ENCODE measurements at places on chromosomes 3 and 15.

DNA sequence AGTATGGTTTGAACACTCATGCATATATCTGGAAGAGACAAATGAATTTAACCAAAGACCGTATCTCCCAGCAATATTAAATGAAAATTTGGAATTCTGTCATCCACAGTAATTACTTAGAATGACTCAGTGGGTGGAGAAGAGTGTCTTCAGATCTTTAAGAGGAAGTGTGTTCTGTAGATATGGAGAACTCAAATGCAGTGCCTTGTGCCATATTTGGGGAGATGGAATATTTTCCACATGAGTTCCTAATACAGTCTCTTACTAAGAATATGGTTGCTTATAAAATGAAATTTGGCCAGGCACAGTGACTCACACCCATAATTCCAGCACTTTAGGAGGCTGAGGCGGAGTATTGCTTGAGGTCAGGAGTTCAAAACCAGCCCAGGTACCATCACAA, 40.5 kb downstream of the ANO10 start:
- DNase-seq, result no peak

DNA sequence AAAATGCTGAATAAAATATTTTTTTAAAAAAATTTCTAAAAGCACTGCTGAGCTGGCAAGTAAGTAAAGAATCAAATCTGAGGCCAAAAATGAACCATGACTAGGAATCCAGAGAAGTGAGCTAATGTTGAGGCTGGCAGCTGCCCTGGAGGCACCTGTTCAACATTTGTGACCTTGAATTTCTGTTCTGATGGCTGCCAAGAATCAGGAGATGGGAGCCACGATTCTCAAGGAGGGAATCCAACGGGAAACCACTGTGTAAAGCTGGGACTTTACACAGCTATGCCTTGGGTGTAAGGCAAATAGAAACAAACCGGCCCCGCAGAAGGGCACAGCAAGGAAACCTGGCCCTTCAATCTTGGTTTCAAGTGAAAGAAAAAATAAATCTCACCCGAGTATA, 22.7 kb downstream of the HEG1 start:
- DNase-seq, result no peak

GRCh38 chr3:5442106-5442785, 254.7 kb downstream of the EDEM1 start:
- DNase-seq, result peak; percentile 12

- DNase-seq, result no peak
These were observed 8.5 kb downstream of the UQCC5 start for GRCh38 chr3:52544937-52545336.

DNA sequence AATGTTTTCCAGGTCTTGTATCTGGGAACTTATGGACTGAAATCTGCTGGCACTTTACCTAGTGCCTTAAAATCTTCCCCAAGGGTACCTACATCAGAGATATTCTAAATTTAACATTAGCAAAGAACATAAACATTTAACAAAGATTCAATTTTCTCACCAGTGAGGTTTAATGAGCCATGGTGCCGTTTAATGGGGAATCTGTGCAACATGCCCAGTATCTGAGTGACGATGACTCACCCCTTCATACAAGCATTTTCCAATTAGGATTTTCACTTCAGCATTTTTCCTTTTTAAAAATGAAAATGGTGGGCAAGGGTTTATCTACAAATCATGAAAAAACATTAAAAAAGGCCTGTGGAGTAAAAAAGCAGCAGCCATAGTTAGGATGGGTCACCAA, 189.4 kb downstream of the SLC9A9 start:
- peak; percentile 51 for DNase-seq

DNA sequence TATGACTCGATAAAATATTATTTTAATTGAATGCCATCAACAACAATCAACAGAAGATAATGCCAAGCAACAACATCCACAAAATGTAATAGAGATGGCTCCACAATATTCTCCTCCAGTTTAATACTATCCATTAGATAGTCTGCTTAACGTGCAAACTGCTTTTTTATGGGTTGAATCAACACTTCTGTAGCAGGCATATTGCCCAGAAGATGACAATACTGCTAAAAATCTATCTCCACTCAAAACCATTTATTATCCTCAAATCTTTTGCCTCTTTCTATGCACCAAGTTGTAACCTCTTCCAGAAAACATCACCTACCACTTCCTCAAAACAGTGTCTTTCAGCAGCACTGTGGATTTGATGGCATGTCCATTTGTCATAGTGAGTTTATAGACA, 295.7 kb upstream of the LMCD1 start:
- DNase-seq, result no peak

GRCh38 chr3:43497905-43498365, 123.9 kb downstream of the ANO10 start:
- DNase-seq, result peak; percentile 57

DNA sequence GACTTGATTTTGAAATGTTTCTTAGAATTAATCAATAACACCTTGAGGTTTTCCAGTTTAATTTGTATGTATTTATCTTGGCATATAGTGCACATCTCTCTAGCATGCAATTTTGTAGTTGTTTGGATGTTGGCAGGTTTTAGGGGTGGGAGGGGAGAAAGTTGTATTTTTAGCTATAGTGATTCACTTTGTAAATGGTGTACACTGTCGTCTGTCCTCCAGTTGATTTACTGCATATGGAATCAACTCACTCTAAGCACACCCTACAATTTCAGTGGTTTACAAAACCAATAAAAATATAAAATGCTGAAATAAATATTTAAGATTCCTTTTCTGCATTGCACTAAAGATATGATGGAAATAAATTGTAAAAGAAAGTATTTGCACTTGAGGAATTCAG, 199.1 kb downstream of the CDIN1 start:
- peak; percentile 22 for DNase-seq

GRCh38 chr3:15983232-15983631, 185.5 kb upstream of the ANKRD28 start:
- DNase-seq, result peak; percentile 58

GRCh38 chr15:40282147-40282868, 556 bp downstream of the ANKRD63 start:
- DNase-seq, result no peak

DNA sequence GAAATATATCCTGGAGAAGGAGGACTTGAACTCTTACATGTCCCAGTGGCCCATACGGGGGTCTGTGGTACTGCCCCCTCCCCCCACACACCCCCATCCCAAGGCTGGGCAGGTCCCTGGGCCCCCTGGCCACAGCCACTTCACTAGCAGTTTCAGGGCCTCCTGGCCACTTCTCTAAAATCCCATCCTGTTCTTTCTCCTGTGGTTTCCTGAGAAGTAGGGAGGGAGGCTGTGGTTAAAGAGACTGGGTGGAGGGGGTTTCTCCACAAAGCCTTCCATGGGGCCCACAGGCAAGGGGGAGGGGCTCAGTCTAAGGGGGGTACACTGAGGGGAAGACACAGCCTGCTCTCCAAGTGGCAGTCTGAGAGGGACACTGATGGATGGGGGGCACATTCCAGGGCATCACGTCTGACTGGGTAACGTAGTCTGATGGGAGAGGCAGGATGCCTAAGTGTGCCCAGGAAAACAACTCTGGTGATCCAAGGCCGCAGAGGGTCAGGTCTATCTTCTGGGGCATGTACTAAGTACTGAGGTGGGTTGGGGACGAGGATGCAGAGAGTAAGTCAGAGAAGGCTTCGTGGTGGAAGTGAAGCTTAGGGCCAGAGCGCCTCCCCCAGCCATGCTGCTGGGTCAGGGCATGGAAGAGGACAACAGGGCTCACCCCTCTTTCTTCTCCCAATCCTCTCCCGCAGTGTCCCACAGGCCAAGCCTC, 48.0 kb upstream of the C15orf39 start:
- no peak for DNase-seq

DNA sequence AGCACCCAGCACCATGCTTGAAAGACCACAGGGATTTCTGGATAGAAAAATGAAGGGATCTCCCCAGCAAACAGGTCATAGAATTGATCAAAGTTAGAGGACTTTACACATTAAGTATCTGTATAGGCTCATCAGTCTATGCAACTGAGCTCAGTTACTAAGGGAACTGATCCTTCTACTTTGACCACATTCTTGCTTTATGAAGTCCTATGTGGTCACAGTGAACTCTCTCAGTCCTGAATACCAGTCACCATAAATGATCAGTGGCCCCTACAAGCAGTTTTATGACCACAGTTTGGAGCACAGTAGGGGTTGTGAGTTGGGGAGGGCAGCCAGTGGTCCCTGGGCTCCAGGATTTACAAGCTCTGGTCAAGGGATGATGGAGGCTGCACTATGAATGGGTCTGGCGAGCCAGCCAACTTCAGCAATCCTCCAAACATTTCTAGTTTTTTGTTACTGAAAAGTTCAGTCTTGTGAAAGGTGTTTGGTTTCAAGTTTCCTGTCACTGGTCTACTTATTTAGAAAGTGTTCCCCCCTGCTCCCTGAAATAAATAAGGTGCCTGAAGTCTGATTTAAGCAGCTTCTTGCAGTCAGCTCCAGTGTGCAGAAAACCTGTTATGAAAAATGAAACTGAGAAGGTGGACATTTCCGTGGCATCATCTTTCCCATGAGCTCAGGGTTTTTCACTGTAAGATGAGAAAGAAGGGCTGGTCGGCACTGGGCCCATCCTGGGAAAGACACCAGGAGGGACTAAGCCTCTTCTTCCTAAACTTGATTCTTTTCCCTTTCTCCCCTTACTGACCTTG, 75.5 kb downstream of the DAPK2 start:
- no peak for DNase-seq

DNA sequence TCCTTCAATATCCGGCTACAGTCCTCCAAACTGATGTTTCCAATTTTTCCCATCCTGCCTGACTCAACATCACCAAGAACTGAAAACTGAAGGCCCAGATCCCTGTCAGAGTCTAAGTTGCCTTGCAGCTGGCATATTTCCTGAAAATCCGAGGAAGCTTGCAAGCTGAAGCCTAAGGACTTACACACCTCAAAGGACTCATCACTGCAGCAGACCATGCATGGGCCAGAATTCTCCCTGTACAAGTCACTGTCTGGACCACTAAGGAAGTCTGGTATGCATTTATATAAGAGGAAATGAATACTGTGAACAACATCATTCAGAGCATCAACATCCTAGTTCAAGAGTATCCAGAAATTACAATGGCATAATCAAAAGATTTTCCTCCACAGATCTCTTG, 548.8 kb upstream of the MDFIC2 start:
- DNase-seq, result peak; percentile 64

- DNase-seq, result peak; percentile 11
These were observed 9.6 kb downstream of the CLDND1 start for GRCh38 chr3:98513091-98513511.

- no peak for DNase-seq
These were observed 24.0 kb downstream of the PLA2G4B start for GRCh38 chr15:41862515-41863116.

GRCh38 chr3:13432093-13432492, 12.0 kb upstream of the NUP210 start:
- no peak for DNase-seq
